Activated CD4-positive, CD25-positive, alpha-beta regulatory T cell treated with anti-CD3 and anti-CD28 coated beads, Interleukin-2, amount 50 U/mL, for 24 hours (primary cell): ENCODE measurements at places on chromosomes 4 and X.

GRCh38 chr4:54543088-54543795 is 114.5 kb upstream of the KIT start:
- no peak for ATAC-seq

- ATAC-seq = no peak
Observed at GRCh38 chr4:31051565-31051964, 331.4 kb downstream of the PCDH7 start.

DNA sequence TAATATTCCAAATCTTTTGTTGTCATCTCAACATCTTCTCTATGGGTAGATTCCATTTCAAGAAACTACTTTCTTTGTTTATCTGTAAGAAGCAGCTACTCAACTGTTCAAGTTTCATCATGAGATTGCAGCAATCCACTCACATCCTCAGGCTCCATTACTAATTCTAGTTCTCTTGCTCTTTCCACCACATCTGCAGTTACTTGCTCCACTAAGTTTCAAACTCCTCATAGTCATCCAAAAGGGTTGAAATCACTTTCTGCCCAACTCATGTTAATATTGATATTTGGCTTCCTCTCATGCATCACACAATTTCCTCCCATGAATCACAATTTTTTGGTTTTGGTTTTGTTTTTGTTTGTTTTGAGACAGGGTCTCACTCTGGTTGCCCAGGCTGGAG is 35.7 kb downstream of the ADH5 start:
- peak; percentile 78 for ATAC-seq

DNA sequence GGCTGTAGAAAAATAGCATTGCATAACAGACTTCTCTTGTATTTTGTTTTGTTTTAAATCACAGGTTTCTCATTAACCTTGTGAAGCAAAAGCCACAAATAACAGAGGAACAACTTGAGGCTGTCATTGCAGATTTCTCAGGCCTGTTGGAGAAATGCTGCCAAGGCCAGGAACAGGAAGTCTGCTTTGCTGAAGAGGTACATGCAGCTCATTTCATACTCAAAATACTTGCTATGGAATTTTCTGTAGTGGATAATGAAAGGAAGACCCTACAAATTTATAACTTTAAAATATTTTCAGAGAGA is 17.6 kb downstream of the AFP start:
- ATAC-seq = no peak

DNA sequence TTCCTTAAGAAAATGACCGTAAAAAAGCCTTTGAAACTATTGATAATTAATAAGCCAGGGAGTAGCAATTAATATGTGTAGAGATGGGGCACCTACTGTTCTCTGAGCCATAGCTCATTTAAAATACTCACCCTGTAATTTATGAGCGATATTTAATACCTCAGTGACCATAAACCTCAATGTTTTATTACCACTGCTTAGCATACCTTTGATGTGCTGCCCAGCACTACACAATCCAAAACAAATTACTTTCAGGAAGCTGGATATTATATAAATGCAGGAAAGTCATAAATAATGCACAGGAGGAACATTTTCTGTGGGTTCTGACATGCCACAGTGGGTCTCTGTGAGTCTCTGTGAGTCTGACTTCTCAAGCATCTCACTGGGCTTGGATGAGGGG is 166.1 kb upstream of the RPL34 start:
- ATAC-seq = no peak

GRCh38 chr4:76022677-76023076 is 620 bp downstream of the CXCL10 start:
- ATAC-seq = no peak

GRCh38 chr4:94871644-94872305 is 114.0 kb downstream of the BMPR1B start:
- no peak for ATAC-seq
